Thyroid gland (tissue), 4 donors: ENCODE measurements at places on chromosomes 4 and X. TPM values are rescaled to one million over a fixed set of nuclear protein-coding genes. Genes with fewer than 3 reads are reported as not detected.

- H3K36me3 ChIP-seq: no peaks in the 10 kb centered on the region
- H3K4me1 ChIP-seq: no peaks in the 10 kb centered on the region
These were observed 601 bp upstream of the FGFBP2 start for GRCh38 chr4:15963576-15963975.

- H3K36me3 ChIP-seq: no peaks in the 10 kb centered on the region
- no peak for DNase-seq
- no peaks in the 10 kb centered on the region for H3K4me1 ChIP-seq
- H3K27ac ChIP-seq: no peak overlapping the region
- H3K4me3 ChIP-seq: no peak overlapping the region
These were observed 200.9 kb downstream of the NKX6-1 start for GRCh38 chr4:84298023-84298718.

GRCh38 chr4:143383005-143383574, 46.4 kb downstream of the GAB1 start:
- no peak for DNase-seq
- peaks cover 40% of the 10 kb centered on the region for H3K4me1 ChIP-seq

GRCh38 chr4:120065974-120066516, 603 bp downstream of the MAD2L1 start:
- H3K27ac ChIP-seq: no peak overlapping the region
- peak overlapping the region; percentile 61 for H3K4me3 ChIP-seq
- H3K27me3 ChIP-seq: no peaks in the 10 kb centered on the region
- no peak for DNase-seq
- H3K36me3 ChIP-seq: no peaks in the 10 kb centered on the region

DNA sequence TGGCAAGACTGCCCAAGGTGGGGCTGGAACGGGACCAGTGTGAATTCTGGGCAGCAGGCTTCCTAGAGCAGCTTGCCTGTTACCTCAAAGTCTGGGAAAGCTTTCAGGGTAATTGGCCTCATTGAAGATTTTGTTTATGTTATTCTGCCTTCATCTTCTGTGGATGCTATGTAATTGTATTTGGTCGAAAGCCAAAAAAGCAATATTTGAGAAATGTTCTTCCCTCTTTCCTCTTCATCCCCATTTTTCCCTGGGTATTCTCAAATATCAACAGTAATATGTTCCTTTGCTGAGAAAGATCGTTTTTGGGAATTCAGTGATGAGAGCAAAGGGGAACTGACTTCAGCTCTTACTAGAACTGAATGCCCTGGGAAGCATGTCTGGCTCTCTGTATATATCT, 12.9 kb downstream of the TMEM131L start:
- H3K4me1 ChIP-seq: peaks cover 3% of the 10 kb centered on the region
- H3K27ac ChIP-seq: no peak overlapping the region

DNA sequence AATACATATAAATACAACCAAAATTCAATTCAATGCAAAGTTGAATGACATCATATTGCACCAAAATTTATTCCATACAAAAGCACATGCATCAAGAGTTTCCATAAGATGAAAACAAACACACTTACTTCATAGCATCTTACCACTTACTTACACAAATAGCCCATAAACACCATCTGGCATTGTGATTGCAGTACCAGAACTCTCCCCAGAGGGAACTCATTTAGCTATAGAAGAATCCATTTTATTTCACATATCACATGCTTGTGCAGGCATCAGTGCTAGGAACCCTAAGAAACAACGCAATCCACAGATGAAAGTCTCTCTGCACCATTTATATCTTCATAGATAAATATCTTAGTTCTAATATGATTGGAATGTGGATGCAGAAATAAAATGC, 77.9 kb downstream of the SLC7A11 start:
- H3K27ac ChIP-seq: no peak overlapping the region
- H3K4me3 ChIP-seq: no peak overlapping the region
- DNase-seq: no peak
- no peaks in the 10 kb centered on the region for H3K4me1 ChIP-seq
- H3K36me3 ChIP-seq: no peaks in the 10 kb centered on the region
- no peaks in the 10 kb centered on the region for H3K27me3 ChIP-seq

DNA sequence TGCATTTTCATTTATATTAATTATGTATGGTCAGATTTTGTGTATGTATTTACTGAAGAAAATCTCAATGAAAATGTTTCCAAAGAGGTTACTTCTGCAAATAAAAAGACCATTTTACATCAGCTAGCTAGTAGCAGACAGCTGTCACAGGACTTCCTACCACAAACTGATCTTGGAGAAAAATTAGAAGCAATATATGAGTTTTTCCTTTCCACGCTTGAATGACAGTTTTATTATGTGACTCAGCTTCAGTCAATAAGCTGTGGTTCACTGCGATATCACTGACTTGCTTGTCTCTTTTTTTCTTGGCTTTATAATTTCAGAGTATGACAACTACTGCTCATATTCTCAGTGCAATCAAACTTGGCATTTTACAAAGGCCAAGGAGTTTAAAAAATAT, 787.4 kb upstream of the GALNTL6 start:
- H3K27me3 ChIP-seq: no peaks in the 10 kb centered on the region
- H3K4me3 ChIP-seq: no peak overlapping the region
- DNase-seq: no peak
- no peak overlapping the region for H3K27ac ChIP-seq
- no peaks in the 10 kb centered on the region for H3K36me3 ChIP-seq
- H3K4me1 ChIP-seq: no peaks in the 10 kb centered on the region

DNA sequence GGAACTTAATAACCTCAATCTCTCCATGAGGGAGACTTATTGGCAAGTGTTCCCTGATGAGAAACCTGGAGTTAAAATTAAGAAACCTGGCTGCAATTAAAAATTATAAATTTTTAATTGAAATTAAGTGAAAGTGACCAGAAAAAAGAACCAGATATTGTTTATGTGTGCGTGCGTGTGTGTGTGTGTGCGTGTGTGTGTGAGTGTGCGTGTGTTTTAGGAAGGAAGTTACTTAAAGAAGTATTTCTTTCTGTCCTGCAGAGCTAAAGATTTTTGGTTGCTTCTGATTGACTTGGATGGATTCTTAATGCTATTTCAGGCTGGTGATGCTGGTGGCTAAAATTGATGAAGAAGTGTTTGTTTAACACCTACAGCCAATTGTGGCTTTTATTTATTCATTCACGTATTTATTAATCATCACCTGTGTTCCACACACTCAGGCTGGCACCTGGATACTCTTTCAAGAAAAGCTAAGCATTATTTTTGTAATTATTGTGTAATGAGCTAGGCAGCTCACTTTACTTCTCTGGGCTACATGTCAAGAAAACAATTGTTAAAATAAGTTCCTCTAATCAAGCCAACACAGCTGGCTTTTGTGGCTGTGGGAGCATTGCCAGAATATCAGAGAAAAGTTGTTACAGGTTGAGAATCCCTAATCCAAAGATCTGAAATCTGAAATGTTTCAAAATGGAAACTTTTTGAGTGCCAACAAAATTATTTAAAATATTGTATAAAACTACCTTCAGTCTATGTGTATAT, 68.5 kb downstream of the CEP44 start:
- no peak overlapping the region for H3K4me3 ChIP-seq
- no peak overlapping the region for H3K27ac ChIP-seq
- H3K27me3 ChIP-seq: no peaks in the 10 kb centered on the region
- DNase-seq: no peak

DNA sequence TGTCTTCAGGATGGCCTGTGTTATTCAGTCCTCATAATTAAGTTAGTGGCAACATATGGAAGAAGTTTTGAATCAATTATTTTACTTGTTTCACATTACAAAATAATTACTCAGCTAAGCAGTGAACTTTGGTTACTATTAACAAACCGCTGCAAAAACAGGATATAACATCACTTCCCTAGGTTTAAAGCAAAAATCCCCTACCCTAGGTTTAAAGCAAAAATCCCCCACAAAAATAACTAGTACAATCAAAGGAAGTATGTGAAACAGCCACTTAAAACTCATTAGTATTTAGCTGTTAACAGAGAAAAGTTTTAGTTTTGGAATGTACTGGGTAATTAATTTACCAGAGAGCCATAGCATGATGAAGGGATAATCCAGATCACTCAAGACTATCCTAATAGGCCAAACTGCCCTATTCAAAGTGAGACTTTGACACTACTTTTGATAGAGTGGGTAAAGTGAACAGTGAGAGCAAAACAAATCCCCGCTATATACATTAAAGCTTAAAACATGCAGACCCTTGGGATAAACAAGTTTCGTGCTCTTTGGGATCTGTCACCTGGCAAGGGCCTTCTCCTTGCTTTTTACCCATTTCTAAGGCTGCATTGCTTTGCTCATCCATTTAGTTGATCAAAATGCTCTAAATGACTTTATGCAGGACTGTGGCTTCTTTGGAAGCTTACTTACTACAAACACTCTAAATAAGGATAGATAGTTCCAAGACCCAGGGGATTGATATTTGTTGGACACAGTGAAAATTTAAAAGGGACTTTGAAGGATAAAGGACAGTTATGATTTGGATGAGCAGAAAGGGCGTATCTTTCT, 36.4 kb upstream of the GPR174 start:
- no peaks in the 10 kb centered on the region for H3K4me1 ChIP-seq
- no peaks in the 10 kb centered on the region for H3K36me3 ChIP-seq
- DNase-seq: no peak
- H3K27ac ChIP-seq: no peak overlapping the region
- no peak overlapping the region for H3K4me3 ChIP-seq
- no peaks in the 10 kb centered on the region for H3K27me3 ChIP-seq

- no peaks in the 10 kb centered on the region for H3K36me3 ChIP-seq
- DNase-seq: no peak
- no peak overlapping the region for H3K27ac ChIP-seq
- H3K27me3 ChIP-seq: no peaks in the 10 kb centered on the region
- H3K4me3 ChIP-seq: no peak overlapping the region
These were observed 158.4 kb downstream of the RAB28 start for GRCh38 chr4:13325744-13326143.

DNA sequence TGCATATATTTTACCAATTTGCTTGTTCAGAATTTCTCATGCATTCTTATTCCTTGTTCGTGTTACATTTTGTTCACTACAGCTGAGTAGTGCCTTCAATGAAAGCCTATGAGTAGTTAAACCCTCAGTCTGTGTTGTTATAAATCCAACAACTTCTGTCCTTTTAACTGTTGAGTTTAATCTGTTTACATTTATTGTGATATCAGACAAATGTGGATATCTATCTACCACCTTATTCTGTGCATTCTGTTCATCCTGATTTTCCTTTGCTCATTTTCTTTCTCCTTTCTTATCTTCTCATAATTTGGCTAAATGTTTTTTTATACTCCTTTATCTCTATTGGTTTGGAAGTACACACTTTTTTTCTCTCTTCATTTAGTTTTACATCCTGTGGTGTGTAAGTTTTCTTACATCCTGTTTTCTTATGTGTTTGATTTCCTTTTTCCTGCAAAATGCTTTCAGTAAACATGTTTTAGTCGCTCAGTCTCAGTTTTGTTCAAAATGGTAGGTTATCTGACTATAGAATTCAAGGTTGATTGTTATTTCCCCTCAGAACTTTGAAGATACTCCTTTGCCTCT, 54.2 kb downstream of the CASP6 start:
- no peaks in the 10 kb centered on the region for H3K36me3 ChIP-seq
- H3K27me3 ChIP-seq: no peaks in the 10 kb centered on the region
- no peaks in the 10 kb centered on the region for H3K4me1 ChIP-seq
- H3K4me3 ChIP-seq: no peak overlapping the region
- H3K27ac ChIP-seq: no peak overlapping the region

DNA sequence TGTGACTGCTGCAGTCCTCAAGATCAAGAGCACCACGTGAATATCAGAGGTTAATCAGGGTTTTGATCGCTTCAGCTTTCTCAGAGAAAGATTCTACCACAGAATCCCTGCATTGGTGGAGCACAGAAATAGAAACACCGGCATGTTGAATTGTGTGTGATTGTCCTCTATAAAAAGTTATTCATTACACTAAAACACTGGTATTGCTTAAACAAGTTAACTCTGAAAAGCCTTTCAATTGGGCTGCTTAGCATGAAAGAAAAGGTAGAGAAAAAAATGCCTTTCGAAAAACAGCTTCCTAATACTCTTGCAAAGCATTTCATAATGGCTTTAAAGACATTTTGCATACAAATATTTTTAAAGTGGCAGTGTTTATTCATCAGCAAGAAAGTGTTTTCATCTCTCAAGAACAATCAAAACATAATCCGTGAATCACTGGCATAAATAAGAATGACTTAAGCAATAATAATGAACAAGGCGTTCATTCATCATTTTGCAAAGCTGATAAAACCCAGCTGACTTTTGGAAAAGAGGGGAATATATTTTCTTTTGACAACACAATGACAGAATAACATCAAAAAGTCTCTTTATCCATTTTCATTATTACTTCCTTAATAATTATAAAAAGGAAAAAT, 61.1 kb downstream of the HELT start:
- H3K27ac ChIP-seq: no peak overlapping the region
- H3K4me1 ChIP-seq: no peaks in the 10 kb centered on the region
- no peaks in the 10 kb centered on the region for H3K36me3 ChIP-seq
- no peak for DNase-seq

DNA sequence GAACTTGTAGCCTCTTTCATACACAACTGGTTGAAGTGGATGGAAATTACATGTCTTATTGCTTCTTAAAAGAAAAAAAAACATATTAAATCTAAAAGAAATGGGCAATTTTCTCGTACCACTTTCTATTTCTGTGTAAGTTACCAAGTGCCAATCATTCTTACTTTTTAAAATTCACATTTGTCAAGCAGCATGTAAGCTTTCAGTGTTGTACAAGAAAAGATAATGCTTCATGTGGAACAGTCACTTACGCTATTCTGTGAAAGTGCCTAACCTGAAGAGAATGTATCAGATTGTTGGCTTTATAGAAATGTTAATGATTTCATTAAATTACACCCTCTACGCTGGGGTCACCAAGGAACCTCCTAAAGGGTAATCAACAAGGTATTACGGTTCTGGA, 4.4 kb upstream of the DCTD start:
- no peaks in the 10 kb centered on the region for H3K27me3 ChIP-seq
- H3K36me3 ChIP-seq: no peaks in the 10 kb centered on the region
- H3K4me1 ChIP-seq: peaks cover 16% of the 10 kb centered on the region
- no peak overlapping the region for H3K27ac ChIP-seq
- H3K4me3 ChIP-seq: no peak overlapping the region
- DNase-seq: no peak

DNA sequence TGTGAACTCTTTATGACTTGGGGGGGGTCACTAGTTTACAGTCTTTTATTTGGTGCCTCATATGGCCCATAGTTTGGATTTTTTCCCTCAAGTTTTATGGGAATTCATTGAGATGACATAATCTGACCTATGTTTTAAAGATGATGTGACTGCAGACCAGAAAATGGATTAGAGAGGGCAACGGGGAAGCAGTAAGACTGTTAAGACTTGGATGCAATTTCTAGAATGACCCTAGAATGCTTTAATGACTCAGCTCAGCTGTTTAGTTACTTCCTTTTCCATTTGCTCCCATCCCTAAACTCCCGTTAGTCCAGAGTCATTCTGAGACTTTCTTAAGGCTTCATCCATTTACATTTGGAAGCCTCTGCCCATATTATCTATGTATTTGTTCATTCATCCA, 59.9 kb upstream of the PDGFRA start:
- H3K36me3 ChIP-seq: no peaks in the 10 kb centered on the region
- no peak overlapping the region for H3K4me3 ChIP-seq
- H3K27ac ChIP-seq: no peak overlapping the region
- H3K27me3 ChIP-seq: no peaks in the 10 kb centered on the region
- no peak for DNase-seq
- H3K4me1 ChIP-seq: no peaks in the 10 kb centered on the region

- no peak for DNase-seq
- no peak overlapping the region for H3K4me3 ChIP-seq
- H3K36me3 ChIP-seq: no peaks in the 10 kb centered on the region
- H3K4me1 ChIP-seq: no peaks in the 10 kb centered on the region
These were observed 9.7 kb upstream of the RAB28 start for GRCh38 chr4:13493793-13494192.

The KDM6A gene
- total RNA-seq: 43.6 TPM

The FAAH2 gene
- 13.5 TPM for total RNA-seq

The ADH1B gene
- total RNA-seq: 259 TPM

The GAGE2A gene
- not detected for total RNA-seq

The STS gene
- 5.4 TPM for total RNA-seq
